Kidney glomerular epithelial cell (primary cell): ENCODE measurements at places on chromosomes 7 and 10.
A peak's percentile ranks its signal among the peaks of the same experiment; 100 is the strongest.

DNA sequence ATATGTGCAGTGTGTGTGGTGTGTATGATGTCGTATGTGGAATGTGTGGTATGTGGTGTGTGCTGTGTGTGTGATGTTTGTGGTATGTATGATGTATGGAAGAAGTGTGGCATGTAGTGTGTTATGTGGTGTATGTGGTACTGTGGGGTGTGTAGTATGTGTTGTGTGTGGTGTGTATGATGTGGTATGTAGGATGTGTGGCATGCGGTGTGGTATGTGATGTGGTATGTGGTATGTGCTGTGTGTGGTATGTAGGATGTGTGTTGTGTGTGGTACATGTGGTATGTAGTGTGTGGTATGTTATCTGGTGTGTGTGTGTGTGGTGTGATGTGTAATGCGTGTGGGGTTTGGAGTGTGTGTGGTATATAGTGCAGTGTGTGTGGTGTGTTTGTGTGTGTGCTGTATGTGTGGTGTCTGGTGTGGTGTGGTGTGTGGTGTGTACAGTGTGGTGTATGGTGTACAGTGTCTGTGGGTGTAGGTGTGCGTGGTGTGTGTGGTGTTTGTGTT lies 129.6 kb downstream of the ATP6V0E2 start:
- no peak for DNase-seq

GRCh38 chr10:81215498-81215897 lies 659.5 kb upstream of the NRG3 start:
- DNase-seq, result no peak

DNA sequence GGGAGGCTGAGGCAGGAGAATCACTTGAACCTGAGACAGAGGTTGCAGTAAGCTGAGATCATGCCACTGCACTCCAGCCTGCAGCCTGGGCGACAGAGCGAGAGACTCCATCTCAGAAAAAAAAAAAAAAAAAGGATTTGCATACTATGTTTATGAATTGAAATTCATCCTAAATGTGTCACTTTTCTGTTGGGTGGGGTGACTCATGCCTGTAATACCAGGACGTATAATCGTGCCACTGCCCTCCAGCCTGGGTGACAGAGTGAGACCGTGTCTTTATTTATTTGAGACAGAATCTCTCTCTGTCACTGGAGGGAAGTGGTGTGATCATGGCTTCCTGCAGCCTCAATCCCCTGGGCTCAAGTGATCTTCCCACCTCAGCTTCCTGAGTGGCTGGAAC lies 5.8 kb downstream of the ZNF212 start:
- DNase-seq, result no peak

DNA sequence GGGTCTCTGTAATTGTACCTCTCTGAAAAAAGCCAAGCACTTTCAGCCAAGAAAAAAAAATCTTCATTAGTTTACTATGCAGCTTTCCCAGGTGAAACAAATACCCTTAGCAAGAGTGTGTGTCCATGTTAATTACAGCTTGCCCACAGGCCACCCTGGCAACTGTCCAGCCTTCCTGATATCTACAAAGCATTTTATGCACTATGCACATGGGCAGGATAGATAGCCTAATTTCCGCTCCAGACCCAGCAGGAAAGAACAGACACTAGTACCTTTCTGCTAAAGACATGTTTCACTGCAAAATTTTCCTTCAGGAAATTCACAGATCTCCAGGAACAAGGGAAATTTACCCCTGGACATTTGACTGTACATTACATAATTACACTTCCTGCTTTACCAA lies 24.4 kb downstream of the CACNA2D1 start:
- DNase-seq, result no peak

- no peak for DNase-seq
These were observed 188.3 kb downstream of the MAD1L1 start for GRCh38 chr7:2044311-2044882.

DNA sequence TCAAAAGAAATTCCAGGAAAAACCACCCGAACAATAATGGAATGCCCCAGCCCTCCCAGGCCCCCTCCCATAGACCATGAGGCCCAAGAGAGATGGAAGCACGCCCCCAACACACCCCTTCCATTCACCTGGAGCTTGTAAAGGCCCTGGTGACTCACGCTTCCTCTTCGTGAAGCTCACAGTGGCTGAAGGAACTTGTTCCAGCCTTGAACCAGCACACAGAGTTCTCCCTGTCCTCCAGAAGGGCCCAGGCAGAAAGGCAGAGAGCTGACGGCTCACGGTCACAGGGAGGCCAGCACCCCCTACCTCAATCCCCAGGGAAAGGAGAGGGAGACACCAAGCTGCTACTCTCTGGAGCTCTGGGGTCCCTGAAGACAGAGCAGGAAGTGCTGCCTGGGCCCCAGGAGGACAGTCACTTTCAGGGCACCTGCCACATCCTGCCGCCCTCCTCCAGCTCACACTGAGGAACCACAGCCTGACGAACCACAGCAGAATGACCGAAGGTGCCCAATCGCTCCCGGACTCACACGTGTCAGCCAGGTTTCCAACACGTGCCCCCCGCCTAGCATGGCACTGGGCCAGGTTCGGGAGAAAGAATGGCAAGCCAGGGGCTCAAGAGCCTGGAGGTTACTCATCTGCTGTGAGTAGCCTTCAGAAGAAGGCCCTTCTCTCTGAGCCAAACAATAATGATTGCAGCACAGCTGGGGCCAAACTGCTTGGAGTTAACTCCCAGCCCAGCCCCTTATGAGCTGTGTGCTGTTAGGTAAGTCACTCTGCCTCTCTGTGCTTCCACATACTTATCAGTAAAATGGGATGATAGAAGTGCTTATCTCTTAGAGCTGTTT lies 52.8 kb downstream of the DLG5 start:
- peak; percentile 17 for DNase-seq

- no peak for DNase-seq
These were observed 608 bp downstream of the ENTPD7 start for GRCh38 chr10:99659868-99660366.

DNA sequence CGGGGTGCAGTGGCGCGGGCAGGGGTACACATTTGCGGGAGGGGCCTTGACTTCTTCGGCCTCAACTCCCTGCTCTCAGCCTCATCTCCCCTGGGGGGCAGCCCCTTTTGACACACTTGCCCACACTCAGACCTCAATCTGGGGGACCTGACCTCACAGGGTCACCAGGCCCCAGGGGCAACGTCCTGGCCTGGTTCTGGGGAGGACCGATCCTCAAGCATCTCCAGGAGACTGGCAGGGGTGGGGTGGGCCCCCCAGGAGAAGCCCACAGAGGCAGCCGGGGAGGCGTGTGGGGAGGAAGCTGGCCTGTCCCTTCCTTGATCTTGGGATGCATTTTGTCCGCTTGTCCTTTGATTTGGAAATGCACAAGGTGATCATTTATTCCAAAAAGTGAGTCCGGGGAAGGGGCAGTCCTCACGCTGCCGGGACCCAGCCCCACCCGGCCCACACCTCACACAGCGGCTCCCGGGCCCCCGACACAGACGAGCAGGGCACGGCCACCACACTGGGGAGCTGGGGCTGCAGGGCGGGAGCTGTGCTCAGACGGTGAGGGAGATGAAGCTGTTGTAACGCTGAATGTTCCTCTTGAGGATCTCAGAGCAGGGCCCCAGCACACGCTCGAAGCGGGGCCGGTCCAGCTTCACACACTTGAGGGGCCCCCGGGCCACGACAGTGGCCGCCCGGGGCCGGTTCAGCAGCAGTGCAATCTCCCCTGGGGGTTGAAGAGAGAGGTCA lies 30.4 kb upstream of the PDGFA start:
- DNase-seq, result no peak

DNA sequence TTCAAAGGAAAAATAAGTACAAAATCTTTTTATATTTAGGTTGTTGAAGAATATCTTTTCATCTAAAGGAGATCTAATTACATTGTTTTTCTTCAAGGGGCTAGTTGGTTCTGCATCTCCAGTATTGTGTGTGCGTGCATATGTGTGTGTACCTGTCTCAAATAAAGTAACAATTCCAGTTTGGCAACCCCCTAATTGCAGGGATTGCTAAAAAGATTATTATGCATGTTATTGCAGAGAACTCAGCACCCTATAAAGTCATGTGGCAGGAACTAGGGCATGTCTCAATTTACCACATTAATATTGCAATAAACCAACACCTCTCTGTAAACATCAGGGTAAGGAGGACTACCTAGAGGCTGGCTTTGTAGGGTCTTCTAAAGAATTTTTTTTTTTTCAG lies 37.0 kb downstream of the MRPS33 start:
- DNase-seq, result no peak

- peak; percentile 84 for DNase-seq
These were observed 141.0 kb downstream of the C1GALT1 start for GRCh38 chr7:7323352-7323751.

- no peak for DNase-seq
These were observed 198.1 kb upstream of the GHITM start for GRCh38 chr10:83941189-83941588.

DNA sequence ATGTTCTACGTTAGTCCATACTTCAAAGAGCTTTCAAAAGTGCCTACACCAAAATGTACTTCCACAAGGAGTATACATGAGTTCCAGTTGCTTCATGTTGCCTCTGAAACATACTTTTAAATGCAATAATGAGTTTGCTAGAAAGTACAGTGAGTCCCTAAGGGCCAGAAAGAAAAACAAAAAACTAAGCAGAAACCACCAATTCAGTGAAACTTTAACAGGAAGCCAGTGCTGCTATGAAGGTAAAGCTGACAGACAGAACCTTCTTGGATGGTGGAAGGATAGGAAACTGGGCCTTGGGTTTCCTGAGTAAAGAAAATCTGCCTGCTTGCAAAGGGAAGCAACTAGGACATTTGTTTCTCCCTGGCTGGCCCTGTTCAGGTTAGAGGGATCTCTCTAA lies 104.2 kb downstream of the CTTNBP2 start:
- DNase-seq, result no peak

DNA sequence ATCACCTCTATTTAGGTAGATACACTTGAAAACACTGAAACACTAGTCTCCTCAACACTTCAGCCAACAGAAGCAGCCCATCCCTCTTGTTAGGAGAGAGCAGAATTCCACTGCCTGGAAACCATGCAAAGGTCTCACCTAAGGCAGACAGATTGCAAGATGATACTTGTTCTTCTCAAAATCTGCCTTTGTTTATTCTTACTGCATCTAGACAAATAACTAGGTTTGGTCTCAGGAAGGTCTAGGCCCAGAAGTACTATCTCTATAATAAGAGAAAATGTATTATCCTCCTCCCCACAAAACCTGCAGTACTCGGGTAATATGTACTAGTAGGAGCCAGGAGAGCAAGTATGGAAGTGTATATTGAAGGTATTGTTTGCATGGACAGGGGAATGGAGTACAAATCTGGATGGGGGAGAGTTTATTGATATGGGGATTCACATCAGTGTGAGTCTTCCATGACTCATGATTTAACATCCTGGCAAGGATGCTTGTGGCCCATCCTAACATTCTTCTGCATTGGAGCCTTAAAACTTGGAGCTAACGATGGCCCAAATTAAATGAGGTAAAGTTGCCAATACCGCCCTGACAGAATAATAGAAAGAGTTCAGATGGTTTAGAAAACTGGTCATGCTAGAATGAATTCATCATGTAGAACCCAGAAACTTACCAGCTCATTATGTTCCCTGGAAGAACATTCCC lies 109.2 kb downstream of the EPC1 start:
- DNase-seq, result no peak
